ENCODE measurements at places on chromosomes 4 and X.

GRCh38 chr4:76610751-76611547, 175.9 kb downstream of the SHROOM3 start:
- no peak for DNase-seq

DNA sequence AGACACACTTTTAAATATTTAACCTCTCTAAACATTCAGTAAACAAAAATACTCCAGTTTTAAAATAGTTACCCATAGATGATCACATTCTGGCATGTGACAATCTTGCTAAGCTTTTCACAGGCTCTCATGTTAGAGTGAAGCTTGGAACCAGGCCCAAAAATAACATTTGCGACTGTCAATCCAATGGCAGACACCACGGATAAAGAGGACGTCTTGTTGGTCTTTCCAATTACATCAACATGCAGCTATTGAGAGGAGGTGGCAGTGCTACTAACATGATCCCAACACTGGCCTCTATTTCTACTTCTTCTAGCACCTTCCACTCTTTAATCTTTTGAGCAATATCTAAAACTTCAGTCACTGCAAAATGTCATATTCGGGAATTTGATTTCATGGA, 970.8 kb upstream of the TENM3 start:
- peak; percentile 16 for DNase-seq

DNA sequence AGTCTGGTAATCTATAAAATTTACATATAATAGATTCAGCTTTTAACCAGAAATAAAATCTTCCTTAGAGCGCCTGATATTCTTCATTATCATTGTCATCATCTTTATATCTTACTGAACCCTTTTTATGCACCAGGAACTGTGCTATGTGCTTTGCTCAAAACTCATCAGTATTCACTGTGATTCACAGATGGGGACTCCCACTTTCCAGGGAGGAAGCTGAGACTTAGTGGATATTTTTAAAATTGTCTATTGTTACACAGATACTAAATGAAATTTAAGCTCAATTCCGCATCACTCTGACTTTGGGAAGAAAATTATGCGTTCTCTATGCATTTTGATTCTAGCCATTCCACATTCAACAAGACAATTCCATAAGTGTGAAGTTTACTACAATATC, 34.8 kb upstream of the SULT1E1 start:
- no peak for DNase-seq

- DNase-seq: no peak
These were observed 437.1 kb downstream of the MAGEB5 start for GRCh38 chrX:26653050-26653449.

DNA sequence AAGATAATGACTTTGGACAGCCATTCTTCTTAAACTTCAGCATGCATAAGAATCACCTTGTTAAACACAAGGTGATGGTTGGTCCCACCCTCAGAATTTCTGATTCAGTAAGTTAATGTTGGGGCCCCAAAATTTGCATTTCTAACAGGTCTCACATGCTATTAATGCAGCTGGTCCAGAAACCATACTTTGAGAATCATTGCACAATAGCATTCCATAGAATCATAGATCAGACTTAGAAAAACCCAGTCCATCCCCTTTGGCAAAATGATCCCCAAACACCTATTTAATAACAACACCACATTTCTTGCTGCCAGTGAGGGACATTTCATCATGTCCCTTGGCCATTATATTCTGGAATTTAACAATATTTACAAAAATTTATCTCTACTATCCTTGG, 6.2 kb upstream of the MGAT4D start:
- no peak for DNase-seq

GRCh38 chrX:107826238-107827029, 768 bp downstream of the MID2 start:
- DNase-seq: peak; percentile 29

DNA sequence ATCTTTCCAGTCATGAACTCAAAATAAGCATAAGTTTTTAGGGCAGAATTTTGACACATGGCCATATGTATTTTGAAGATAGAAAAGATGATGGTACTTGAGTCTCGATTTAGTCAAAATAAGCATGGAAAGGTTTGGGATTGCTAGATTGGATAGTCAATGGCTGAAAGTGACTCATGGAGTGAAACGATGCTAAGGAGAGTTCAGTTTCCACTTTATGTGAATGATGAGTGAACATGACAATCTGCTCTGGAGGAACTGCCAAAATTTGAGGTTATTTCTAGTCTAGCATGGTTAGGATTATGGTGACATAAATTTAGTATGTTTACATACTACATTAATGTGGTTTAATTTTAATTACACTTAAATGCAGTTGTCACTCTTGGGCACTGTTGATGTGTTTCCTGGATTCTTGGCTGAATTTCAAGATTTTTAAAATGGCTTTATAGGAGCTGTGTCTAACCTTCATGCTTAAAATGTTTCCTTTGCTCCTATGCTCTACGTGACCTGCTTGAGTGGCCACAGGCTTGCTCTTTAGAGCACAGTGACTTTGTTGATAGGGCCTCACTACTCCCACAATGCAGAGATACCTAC, 17.1 kb downstream of the DDX3X start:
- DNase-seq: no peak

DNA sequence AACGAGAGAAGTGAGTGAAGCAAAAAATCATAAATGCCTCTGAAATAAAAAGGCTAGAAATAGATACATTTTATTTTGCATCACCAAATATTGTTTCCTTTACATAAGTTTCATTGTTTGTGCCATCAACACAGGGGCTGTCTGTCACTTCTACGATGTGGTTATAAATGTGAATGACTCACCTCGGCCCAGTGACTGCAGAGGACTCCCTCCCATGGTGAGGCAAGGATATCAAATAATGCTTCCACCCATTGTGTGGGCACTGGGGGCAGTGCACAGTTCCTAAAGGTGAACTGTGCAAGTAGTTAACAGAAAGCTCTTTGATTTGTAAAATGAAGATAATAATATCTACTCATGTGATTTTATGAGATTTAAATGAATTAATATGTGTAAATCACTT, 230.3 kb upstream of the NEIL3 start:
- no peak for DNase-seq

- no peak for DNase-seq
These were observed at the start of gene GABRA4 for GRCh38 chr4:46993075-46994006. TSS of gene GABRA4 (minus strand) at chr4:46993581. CDS start at chr4:46993424, 157 bp downstream.

DNA sequence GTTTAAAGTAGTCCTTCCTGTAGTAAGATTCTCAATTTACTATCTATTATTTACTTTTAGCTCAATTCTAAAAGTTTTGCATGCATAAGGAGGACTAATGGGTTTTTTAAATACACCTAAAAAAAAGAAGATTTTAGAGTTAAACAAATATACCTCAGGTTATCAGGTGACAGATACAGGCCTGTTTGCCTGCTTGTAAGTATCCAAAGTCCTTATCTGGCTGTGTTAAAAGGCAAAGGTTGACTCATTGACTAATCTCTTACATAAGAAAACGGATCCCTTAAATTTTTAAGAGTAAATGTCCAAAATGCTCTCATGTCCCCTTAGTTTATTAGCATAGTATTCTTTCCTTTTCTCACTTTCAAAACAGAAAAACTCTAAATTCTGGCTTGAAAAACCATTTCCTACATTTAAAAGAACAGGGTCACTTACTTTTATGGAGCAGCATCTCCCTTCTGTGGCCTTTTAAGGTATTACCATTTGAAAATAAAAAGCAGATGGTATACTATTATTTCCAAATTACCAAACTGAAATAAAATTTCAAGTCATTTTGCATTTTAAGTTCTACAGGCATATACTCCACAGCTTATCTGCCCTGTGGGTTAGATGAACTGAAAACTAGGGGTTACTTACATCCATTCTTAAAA, 4.5 kb downstream of the CBR4 start:
- no peak for DNase-seq

DNA sequence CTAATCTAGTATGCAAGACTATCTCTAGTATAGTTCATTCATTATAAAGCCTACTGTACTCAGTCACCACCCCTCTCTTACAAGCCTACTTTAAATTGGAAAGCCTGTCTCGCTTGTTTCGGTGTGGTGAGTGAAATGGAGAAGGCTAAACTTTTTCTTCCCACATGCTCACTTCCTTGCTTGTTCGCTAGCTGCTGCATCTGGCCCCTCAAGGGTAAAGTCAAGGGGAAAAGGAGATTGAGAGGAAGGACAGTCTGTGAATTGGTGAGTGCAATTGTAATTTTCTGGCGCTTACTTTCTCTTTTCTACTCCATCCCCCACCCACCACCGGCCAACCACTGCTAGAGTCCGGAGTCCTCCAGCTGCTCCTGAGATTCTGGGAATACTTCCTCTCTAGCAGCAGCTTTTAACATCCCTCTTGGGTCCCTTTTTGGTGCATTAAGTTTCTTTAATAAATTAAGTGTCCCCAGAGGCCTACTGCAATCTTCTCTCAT, 12.1 kb upstream of the ARAP2 start:
- DNase-seq: peak; percentile 32

DNA sequence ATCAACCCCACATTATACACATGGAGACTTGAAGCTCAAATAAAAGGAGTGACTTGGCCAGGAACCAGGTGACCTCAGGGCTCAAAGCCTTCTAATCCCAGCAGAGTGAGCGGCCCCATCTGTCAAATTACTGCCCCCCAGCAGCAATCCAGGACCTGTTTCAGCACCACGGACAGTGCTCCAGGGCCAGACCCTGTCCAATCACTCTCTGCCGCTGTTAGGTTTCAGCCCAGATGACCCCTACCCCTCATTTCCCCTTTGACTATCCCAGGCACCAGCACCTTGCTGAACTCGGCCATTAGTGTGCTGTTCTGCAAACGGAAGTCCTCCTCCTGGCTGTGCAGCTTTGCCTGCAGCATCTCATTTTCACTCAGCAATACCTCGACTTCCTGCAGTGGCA, 5.1 kb downstream of the GRIPAP1 start:
- no peak for DNase-seq
